ENCODE measurements at places on chromosomes 16 and 17.
A peak's percentile ranks its signal among the peaks of the same experiment; 100 is the strongest.

GRCh38 chr16:9479008-9479407 is 387.6 kb downstream of the HAPSTR1 start:
- H3K27ac ChIP-seq = no peak overlapping the region
- no peak for DNase-seq
- no peaks in the 10 kb centered on the region for H3K27me3 ChIP-seq

DNA sequence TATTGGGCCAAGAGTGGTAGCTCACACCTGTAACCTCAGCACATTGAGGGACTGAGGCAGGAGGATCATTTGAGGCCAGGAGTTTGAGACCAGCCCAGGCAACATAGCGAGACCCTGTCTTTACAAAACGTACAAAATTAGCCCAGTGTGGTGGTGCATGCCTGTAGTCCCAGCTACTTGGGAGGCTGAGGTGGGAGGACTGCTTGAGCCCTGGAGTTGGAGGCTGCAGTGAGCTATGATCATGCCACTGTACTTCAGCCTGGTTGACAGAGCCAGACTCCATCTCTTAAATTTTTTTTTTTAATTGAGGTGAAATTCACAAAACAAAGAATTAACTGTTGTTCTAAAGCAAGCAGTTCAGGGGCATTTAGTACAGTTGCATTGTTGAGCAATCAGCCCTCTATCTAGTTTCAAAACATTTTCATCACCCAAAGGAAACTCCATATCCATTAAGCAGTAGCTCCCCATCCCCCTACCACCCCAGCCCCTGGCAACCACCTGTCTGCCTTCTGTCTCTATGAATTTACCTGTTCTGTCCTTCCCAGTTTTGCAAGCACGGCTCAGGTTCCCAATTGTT is 15.6 kb downstream of the SNX29 start:
- no peak for DNase-seq
- no peaks in the 10 kb centered on the region for H3K36me3 ChIP-seq
- no peaks in the 10 kb centered on the region for H3K27me3 ChIP-seq
- no peak overlapping the region for H3K27ac ChIP-seq
- H3K4me3 ChIP-seq = no peak overlapping the region

DNA sequence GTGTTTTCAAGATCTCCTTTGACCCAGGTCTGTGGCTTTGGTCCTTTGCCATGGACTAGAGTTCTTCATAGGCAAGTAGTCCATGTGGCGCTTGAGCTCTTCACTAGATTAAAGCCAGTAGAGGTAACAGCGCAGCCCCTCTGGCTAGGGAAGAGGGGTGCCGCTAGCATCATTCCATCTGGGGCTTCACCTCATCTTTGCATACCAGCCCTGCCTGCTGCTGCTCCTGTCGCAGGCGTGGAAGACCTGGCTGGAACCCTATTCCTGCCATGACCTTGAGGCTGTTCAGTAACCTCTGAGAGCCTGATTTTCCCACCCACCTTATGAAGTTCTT is 198.4 kb downstream of the MSI2 start:
- H3K4me3 ChIP-seq = no peak overlapping the region
- H3K36me3 ChIP-seq = no peaks in the 10 kb centered on the region
- H3K27me3 ChIP-seq = no peaks in the 10 kb centered on the region
- H3K27ac ChIP-seq = no peak overlapping the region

GRCh38 chr16:84712138-84712671 is 12.4 kb downstream of the USP10 start:
- H3K36me3 ChIP-seq = no peaks in the 10 kb centered on the region
- no peaks in the 10 kb centered on the region for H3K27me3 ChIP-seq
- no peak overlapping the region for H3K4me3 ChIP-seq
- no peaks in the 10 kb centered on the region for H3K4me1 ChIP-seq

DNA sequence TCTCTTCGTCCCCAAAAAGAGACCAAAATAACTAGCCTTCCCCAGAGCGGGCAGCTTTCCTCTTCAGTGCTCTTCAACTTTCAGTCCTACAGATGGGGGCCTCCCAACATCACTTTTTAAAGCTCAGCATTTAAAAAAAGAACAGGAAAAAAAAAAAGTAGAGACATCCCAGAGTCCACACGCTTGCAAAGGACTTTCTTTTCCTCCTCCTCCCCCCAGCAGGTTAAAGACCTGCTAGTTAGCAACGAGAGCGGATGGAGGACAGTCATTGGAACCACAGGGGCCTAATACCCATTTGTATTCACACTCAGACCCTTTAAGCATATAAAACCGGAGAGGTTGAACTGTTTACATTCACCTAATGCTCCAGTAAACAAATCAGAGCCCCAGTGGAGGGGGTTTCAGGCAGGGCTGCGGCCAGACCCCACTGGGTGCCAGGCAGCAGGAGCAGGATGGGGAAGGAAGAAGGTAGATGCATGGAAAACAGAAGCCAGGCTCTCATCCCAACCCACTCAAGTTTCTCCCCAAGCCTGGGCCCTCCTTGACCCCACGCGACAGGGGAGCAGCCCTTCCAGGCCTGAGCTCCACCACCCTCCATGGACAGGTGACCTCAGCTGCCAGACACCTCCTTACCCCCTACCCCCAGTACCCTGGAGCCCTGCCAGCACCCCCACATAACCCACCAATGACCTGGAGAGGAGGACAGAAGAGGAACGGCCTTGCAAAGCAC is 15.2 kb downstream of the ZFHX3 start:
- peak overlapping the region; percentile 19 for H3K4me3 ChIP-seq
- H3K4me1 ChIP-seq = peaks cover 48% of the 10 kb centered on the region
- no peaks in the 10 kb centered on the region for H3K36me3 ChIP-seq

GRCh38 chr16:24939738-24940137 is 75.4 kb downstream of the ARHGAP17 start:
- H3K4me3 ChIP-seq = no peak overlapping the region
- no peak for DNase-seq
- no peaks in the 10 kb centered on the region for H3K27me3 ChIP-seq
- H3K27ac ChIP-seq = no peak overlapping the region
- peaks cover 67% of the 10 kb centered on the region for H3K36me3 ChIP-seq

GRCh38 chr16:88301431-88301830 is 81.3 kb upstream of the ZNF469 start:
- no peak overlapping the region for H3K27ac ChIP-seq
- H3K4me1 ChIP-seq = peaks cover 13% of the 10 kb centered on the region
- DNase-seq = no peak
- no peaks in the 10 kb centered on the region for H3K36me3 ChIP-seq
- no peaks in the 10 kb centered on the region for H3K27me3 ChIP-seq

DNA sequence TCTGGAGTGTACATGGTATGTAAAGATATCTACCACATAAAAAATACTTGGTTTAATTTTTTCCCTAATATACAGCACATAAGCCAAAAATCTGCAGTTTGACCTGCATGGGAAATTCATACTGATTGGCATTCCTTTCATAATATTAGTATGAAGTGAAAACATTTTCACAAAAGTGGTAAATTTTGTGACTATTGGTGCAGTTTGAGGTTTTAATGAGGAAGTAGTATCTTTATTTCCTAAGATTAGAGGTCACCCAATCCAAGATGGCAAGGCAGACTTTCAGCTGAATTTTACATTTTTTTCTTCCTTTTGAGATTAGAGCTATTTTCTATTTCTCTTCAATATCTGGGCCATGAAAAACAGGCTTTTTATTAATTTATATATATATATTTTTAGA is 21.2 kb downstream of the METTL9 start:
- no peak for DNase-seq
- H3K4me1 ChIP-seq = no peaks in the 10 kb centered on the region
- H3K4me3 ChIP-seq = no peak overlapping the region
- peaks cover 26% of the 10 kb centered on the region for H3K36me3 ChIP-seq
- H3K27me3 ChIP-seq = no peaks in the 10 kb centered on the region
- no peak overlapping the region for H3K27ac ChIP-seq

- no peak overlapping the region for H3K27ac ChIP-seq
- DNase-seq = no peak
Observed at GRCh38 chr17:39170109-39170508, 4.1 kb upstream of the ARL5C start.

DNA sequence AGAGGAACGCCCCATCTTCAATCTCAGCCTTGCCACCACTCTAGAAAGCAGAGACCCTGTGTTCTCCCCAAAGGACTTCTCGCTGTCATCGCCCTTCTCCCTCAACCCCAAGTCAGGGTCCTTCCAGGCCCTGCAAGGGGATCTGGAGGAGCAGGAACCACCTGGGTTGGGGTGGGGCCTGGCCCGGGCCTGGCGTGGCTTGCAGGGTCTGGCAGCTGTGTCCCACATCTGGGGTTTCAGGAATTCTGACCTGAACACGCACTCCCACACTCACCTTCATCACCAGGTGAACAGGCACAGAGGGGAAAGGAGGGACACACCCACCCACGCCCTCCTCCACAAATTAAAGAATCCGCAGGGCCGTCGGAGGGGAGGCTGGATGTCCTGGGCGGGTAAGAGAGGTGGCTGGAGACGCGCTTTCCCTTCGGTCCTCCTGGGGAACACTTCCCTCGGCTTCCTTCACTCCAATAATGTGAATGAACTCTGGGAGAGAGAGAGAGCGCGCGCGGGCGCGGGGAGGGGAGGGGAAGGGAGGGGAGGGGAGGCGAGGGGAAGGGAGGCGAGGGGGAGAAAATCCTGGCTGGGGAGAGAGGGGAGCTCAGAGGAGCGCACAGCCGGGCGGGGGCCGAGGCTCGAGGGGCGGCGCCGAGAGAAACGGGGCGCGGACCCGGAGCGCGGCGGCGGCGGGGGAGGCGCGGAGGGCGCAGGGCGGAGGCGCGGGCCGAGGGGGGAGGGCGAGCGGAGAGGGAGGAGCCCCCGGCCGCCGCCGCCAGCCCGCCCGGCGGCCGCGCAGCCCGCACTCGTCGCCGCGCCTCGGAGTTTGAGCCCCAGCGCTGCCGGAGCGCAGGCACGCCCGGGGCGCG is at the start of gene CACNG4:
TSS of gene CACNG4 (plus strand) at position 799 of the 863 bp plus-strand sequence. CDS start 205 bp downstream, outside the sequence.
- peaks cover 3% of the 10 kb centered on the region for H3K4me1 ChIP-seq
- peaks cover 8% of the 10 kb centered on the region for H3K27me3 ChIP-seq
- no peak for DNase-seq
- no peak within 1 kb of the TSS for H3K27ac ChIP-seq

DNA sequence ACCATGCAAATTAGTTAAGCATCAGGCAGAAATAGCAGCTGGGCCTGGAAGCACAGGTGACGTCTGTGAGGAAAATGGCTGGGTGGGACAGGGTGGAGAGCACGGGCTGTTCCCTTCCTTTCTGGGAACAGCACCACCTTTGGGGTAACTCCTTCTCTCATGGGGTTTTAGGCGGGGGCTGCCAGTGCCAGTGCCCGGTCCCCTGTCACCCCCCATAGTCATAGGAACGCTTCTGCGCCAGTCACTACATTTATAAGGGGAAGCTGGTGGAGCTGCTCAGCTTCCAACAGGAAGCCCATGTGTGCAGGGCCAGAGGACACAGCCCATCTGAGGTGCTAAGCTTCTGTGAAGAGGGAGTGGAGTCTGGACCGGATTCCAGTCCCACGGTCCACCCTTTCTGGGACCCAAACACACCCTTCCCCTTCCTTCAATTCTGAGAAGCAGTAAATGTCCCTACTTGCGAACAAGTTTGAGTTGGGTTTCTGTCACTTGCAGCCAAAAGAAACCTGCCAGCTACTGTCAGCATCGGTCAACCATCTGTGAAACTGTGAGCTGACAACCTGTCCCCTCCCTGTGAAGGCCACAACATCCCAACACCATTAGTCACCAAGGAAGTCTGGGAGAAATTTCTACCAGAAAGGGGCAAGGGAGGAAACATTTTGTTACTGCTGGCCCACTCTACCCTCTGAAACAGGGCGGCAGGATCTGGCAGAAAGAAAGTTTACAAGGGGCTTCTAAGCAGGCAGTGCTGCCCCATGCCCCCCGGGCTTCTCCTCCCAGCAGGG is 86.0 kb upstream of the AMZ2 start:
- H3K27me3 ChIP-seq = no peaks in the 10 kb centered on the region
- H3K4me3 ChIP-seq = no peak overlapping the region
- H3K36me3 ChIP-seq = no peaks in the 10 kb centered on the region
- no peak for DNase-seq
- no peak overlapping the region for H3K27ac ChIP-seq

GRCh38 chr17:48055531-48056245 is 7.5 kb downstream of the NFE2L1 start:
- no peak overlapping the region for H3K4me3 ChIP-seq
- no peaks in the 10 kb centered on the region for H3K27me3 ChIP-seq
- peaks cover 68% of the 10 kb centered on the region for H3K36me3 ChIP-seq
- no peak for DNase-seq
- peaks cover 57% of the 10 kb centered on the region for H3K4me1 ChIP-seq

GRCh38 chr17:8800656-8801055 is 1.5 kb upstream of the MFSD6L start:
- no peak for DNase-seq
- peaks cover 5% of the 10 kb centered on the region for H3K27me3 ChIP-seq
- H3K4me1 ChIP-seq = no peaks in the 10 kb centered on the region
- no peaks in the 10 kb centered on the region for H3K36me3 ChIP-seq

DNA sequence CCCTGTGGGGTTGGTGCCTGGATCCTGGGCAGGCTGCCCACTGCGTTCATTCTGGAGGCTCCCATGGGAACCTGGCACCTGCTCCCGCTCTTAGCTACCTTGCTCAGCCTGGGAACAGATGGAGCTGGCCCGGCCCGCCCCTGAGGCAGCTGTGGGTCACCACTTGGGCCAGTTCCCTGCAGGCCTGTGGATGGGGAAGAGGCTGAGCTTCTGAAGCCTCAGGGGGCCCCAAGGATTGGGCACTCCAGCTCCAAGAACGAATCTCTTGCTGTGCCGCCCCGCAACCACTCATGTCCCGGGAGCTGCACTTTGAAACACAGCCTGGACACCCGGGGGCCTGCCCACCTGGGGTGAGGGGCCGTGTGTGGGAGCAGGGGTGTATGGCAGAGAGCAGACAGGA is 37.7 kb downstream of the BAHCC1 start:
- no peaks in the 10 kb centered on the region for H3K27me3 ChIP-seq
- no peak overlapping the region for H3K4me3 ChIP-seq
- peaks cover 35% of the 10 kb centered on the region for H3K4me1 ChIP-seq
- DNase-seq = no peak

DNA sequence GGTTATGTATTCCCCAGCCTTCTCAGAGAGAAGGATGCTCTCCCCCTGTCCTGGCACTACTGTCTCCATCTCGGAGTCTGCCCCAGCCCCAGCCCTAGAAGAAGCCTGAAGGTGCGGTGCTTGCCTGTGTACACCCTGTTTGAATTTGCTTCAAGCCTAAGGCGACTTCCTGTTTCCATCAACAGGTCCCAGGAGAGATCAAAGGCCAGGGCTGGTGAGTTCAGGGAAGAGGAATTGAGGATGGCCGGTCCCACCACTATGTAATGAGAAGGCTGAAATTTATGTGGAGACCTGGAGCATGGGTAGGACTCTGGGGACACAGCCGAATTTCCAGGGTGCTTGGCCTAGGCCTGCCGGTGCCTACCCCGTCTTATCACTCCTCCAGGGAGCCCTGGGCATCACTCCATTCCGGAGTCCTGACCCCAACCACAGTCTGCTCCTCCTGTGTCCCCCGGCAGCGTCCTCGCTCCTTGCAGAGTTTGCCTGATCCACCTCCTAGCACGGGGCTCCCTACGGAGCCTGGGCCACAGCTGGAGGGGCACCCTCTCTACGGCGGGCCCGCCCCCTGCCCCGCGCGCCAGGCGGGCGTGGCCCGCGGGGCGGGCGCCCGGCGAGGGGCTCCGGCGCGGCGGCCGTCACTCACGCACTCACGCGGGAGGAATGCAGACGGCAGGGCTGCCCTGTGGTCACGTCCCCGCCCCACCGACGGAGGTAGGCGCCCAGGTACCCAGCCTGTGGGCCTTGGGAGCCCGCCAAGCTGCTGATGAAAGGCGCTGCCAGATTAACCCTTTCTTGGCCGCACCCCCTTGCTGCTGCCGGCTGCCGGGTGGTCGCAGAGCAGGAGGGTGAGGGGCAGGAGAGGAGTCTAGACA is 53.8 kb upstream of the TAC4 start:
- H3K36me3 ChIP-seq = no peaks in the 10 kb centered on the region
- H3K27ac ChIP-seq = no peak overlapping the region
- no peak for DNase-seq
- peaks cover 3% of the 10 kb centered on the region for H3K4me1 ChIP-seq

- no peak overlapping the region for H3K4me3 ChIP-seq
- no peak for DNase-seq
Observed at GRCh38 chr16:10957771-10958482, 13.6 kb downstream of the CLEC16A start.

Data from ascending aorta (tissue), 2 donors.